ENCODE measurements at places on chromosomes 5 and 9. TPM values are rescaled to one million over a fixed set of nuclear protein-coding genes. Genes with fewer than 3 reads are reported as not detected.

DNA sequence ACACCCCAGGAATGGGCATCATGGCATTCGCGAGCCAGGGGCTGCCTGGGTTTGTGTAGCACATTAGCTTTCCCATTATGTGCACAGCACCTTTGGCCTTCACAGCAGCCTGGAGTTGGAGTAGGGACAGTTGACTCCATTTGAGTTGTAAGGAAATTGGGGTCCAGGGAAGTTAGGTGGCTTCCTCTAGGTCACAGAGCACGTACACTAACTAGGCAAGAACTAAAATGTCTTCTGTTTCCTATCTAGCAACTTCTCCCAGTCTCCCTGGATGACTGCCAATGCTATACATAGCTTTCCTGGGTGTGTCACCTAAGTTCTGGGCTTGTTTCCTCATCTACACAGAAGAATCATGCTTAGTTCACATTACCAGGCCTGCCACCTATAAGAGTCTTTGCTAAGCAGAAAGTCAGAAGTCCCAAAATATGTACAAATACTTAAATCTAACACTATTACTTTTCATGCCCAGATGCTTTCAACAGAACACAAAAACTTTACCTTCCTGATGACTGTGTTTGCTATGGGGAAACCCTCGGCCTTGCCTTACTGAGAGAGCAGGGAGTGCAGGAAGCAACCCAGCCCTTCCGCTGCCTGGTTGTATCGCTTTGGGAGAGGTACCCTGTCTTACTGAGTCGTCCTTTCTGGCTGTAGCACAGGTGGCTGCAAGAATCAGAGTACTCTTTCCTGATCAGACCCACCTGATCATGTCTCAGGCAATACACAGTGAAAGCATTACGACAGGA lies 12.0 kb downstream of the MACROH2A1 start:
- no peak for DNase-seq

- no peak for DNase-seq
Observed at GRCh38 chr9:12785941-12786340, 11.1 kb downstream of the LURAP1L start.

- DNase-seq, result no peak
Observed at GRCh38 chr5:643351-643801, 31.2 kb downstream of the CEP72 start.

GRCh38 chr9:124279531-124280175 lies 21.9 kb downstream of the NEK6 start:
- no peak for DNase-seq

Gene GCNT4
- total RNA-seq, result 4.2 TPM

Gene KCTD16
- total RNA-seq, result 3.4 TPM
